Right renal pelvis (tissue), 4 donors: ENCODE measurements at places on chromosomes 7 and 10.

- no peak for DNase-seq
Measured at GRCh38 chr7:37408291-37409228, 40.1 kb downstream of the ELMO1 start.

DNA sequence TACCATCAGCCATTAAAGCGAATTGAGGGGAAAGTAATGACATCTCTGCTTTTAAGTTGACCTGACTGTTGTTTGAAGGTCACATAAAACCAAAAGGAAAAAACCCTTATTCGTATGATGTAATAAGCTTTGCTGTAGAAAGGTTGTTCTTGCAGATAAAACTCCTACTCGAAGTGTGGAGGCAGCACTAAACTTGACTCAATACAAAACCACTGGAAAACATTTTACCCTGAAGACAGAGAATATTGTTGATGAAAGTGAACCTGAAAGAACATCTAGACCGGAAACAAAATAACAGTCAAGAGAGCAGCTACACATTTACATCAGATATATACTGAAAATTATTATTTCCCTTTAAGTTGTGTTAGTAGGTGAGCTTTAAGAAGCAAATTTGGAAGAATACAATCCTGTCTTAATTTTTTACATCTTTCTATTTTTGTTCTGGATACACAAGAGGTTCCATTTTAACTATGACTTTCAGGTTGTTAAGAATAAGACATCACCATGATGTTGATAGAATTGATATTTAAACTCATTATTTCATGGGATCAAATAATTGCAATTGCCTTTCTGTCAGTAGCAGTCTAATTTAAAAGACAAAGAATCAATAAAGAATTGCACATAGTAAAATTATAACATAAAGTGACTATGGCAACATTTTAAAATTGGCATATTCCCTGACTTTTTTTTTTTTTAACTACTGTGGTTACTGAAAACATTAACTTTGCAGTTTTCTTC, 6.4 kb downstream of the ETV1 start:
- no peak for DNase-seq

- DNase-seq: no peak
Measured at GRCh38 chr10:25288181-25288580, 113.4 kb downstream of the GPR158 start.

DNA sequence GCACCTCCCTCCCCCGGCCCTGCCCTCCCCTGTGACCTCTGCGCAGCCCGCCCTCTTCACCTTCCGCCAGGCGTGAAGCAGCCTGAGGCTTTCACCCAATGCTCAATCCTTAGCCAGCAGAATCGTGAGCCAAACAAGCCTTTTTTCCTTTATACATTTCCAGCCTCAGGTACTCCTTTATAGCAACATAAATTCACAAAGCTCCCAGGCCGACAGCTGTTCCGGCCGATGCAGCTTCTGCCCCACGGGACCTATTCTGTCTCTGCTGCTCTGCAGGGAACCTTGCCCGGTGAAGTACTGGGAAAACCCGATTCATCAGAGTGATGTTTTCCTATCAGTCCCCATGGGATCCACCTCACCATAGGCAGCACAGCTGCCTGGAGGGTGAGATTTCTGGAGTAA, 87.4 kb downstream of the CHST15 start:
- DNase-seq: no peak

DNA sequence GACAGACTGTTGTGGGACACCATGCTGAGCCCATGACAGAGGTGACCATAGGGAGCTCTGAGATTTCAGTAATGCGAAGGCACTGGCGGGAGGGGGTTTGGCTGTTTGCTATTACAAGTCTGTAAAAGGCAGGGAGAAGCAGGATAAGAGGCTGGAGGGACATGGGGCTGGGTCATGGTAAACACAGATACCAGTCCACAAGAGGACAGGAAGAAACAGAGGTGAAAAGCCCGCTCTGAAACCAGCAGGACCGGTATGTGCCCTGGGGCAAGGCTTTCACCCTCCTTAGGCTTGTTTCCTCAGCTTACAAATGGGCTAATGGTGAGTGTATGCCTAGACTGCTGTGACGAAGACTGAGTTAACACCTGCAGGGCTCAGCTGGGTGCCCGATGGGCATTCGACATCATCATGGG, 34.1 kb downstream of the ANXA11 start:
- no peak for DNase-seq

- no peak for DNase-seq
Measured at GRCh38 chr10:133252223-133252552, 14.5 kb downstream of the VENTX start.

DNA sequence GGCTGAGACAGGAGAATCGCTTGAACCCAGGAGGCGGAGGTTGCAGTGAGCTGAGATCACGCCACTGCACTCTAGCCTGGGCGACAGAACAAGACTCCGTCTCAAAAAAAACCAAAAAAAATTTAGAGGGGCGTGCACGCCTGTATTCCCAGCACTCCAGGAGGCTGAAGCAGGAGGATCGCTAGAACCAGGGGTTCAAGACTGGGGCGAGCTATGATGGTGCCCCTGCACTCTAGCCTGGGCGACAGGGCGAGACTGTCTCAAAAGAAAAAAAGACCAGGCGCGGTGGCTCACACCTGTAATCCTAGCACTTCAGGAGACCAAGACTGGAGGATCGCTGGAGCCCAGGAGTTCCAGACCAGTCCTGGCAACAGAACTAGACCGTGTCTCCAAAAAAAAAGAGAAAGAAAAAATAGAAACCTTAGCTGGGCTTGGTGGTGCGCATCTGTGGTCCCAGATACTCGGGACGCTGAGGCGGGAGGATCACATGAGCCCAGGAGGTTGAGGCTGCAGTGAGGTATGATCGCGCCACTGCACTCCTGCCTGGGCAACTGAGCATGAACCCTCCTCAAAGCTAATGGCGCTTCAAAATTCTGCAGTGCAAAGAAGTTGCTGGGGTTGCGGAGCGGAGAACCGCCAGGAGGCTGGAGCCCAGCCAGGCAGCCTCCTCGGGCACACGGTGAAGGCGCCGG, 382 bp upstream of the MBLAC1 start:
- no peak for DNase-seq

DNA sequence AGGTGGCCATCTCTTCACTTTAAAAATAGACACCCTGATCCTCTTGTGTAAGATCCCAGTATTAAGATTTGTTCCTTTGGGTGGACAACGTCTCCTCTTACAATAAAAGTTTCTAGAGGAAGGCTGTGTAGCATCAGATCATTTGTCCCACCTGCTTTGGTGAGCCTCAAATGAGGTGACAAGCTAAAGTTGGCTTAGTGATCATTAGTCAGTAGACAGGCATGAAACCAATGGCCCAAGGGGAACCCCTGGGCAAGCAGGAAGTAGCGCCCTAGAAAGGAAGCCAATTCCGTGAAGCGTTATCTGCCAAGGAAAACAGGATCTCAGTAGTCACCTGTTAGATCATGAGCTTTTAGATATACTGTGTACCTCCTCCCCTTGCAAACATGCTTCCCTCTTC, 66.8 kb downstream of the PCGF5 start:
- DNase-seq: no peak

GRCh38 chr7:87672217-87672616, 44.0 kb downstream of the RUNDC3B start:
- no peak for DNase-seq

DNA sequence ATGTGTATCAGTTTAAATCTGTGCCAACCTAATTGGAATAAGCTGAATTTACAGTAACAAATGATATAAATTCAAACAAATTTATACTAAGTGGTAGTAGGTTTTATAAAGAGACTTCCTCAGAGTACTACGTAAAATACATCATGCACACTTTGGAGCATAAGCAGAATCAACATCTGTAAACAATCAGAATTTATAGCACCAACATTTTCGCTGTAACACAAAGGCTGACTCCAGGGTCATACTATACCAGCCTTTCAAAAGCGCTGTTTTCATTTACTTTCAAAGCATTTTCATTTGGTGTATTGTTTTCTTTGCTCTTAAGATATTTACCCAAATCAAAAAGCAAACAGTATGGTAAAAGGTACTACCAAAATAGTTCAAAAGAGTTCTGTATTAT, 29.3 kb upstream of the TMEM168 start:
- DNase-seq: no peak

- DNase-seq: no peak
Measured at GRCh38 chr10:30088178-30088577, 28.8 kb upstream of the JCAD start.

- no peak for DNase-seq
Measured at GRCh38 chr10:108469940-108470339, 1305.4 kb upstream of the SORCS1 start.

DNA sequence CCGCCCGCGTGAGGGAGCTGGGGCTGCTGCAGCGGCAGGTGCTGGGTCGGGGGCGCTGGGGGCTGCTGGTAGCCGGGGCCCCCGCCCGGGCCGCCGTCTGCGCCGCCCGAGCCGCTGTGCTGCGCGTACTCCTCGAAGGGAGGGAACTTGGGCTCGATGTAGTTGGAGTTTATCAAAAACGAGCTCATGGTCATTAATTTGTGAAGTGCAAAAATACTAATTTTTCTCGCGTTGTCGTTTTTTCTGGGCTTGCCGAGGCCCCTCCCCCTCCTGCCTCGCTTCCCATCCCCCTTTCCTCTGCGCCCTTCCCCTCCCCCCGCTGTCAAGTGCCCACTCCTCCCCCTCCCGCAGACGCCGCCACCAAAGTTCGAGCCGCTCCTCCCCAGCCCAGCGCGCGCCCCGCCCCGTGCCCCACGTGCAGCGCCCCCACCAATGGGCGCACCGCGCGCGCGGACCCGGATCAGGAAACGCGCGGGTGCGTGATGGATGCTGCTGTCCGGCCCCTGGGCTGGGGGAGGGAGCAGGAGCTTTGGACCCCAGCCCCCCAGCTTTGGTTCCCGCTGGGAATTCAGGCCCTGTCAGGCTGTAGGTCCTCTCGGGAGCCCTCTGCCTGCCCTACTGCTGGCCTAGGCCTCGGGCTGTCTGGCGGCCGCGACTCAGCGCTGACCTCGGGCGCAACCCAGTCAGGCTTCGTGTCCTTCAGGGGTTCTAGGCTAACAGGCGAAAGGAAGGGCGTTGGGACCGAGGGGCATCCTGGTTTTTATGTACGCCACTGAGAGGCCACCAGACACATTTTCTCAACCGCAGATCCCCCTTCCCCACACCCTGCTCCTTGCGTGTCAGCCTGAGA, at the start of gene HOXA4:
HOXA4 (minus strand) TSS at position 218 of the 850 bp plus-strand sequence; CDS start at position 194, 24 bp downstream.
- DNase-seq: peak; percentile 87

- DNase-seq: no peak
Measured at GRCh38 chr10:43361547-43362190, 9.8 kb upstream of the FXYD4 start.

DNA sequence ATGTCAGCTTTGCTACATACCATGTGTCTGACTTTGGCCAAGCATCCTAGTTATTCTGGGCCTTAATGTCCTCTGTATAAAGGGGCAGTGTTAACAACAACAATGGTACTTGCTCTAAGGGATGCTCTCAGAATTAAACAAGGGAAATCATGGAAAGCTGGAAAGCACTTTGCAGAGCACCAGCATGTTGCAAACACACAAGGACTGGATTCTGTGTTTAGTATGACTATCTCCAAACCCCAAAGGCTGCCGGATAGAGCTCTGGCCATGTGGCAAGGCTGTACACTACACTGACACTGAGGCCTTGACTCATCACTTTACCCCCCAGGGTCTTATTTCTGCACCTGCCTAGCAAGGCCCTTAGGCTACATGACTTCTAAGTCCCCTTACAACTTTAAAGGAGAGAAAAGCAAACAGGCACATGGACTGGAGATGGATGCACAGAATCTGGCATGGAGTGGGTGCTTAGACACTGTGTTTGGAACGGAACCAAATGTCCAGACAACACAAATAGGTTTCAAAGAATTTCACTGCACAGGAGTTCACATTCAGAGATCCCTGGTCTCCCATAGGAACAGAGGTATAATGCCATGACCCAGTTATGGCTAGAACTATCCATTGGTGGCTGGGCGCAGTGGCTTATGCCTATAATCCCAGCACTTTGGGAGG, 74.6 kb downstream of the FAM13C start:
- no peak for DNase-seq

- DNase-seq: no peak
Measured at GRCh38 chr10:103479135-103479534, at the start of gene CALHM3. Gene CALHM3 (minus strand): TSS chr10:103479240. CDS start chr10:103479032, 208 bp downstream.

DNA sequence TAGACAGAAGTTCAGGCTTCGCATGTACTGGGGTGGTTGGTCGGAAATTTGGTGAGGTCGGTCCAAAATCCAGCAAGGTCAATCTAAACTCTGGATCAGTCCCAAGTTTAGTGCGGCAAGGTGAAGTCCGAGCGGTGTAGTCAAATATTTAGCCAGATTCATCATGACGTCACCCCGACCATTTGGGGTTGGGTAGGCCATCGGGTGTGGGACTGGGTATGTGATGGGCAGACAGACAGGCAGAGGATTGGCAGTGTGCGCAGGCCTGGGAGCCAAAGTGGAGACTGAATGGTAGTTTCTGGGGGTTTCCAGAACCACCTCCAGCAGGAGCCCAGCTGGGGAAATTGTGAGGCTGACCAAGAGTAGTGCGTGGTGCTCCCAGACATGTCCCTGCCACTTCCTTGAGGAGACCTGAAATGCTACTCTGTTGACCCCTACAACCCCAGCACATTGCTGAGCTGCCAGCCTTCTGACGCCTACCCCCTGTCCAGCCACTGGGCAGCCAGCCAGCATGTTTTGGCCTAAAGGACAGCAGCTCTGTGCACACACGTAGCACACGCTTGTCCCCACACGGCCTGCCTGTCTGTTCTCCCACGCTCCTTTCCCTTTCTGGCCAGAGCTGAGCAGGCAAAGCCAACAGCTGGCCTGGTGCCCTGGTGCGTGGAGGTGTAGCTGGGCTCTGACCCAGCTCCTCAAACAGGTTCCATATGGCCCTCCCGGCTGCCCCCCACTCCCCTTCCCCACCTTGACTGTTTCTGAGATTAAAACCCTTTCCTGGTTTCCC, 55.9 kb downstream of the FAM241B start:
- peak; percentile 22 for DNase-seq

DNA sequence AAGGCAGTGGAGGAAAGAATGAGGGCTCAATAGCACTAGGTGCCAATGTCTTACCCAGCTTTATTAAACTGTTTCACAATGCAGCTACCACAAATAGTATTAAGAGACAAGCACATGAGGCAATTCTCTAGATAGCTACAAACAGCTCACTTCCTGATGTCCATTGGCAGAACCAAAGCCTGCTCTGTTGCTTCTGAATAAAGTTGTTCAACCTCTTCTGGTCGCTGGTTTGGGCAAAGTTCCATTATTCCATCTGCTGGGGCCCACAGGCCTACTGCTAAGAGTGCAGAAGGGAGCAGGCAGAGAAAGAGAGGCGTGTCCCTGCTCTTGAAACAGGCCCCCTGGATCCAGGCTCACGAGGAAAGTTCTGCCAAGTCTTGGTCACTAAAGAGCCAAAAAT, 173.9 kb downstream of the ZNF438 start:
- no peak for DNase-seq

GRCh38 chr10:116254422-116255155, 18.4 kb downstream of the GFRA1 start:
- DNase-seq: no peak

- no peak for DNase-seq
Measured at GRCh38 chr7:10075866-10076265, 897.8 kb upstream of the PHF14 start.

GRCh38 chr10:20277820-20278219, 461.6 kb downstream of the PLXDC2 start:
- DNase-seq: no peak

DNA sequence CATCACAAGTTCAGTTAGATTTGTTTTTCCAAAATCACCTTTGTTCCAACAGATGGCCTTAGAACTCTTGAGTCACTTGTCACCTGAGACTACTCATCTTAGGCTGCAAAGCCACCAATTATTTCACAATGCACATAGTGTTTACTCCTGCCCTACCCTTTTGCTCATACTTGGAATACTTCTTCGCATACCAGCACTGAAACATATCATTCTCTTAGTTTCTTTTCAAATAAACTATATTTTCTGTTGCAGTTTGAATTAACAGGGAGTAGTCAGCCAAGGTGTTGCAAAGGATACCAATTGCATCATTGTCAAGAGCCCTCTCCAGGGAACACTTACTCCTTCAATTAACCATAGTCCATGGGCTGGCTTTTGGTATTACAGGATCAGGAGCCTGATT, 71.0 kb downstream of the CASD1 start:
- no peak for DNase-seq
